ENCODE measurements at places on chromosomes 4 and X. TPM values are rescaled to one million over a fixed set of nuclear protein-coding genes. Genes with fewer than 3 reads are reported as not detected.

Gene SLAIN2
- 54.5 TPM for total RNA-seq

Gene SPANXB1
- total RNA-seq, result not detected

GRCh38 chr4:38842994-38843393, 13.6 kb downstream of the TLR6 start:
- H3K27me3 ChIP-seq, result no peaks in the 10 kb centered on the region
- DNase-seq, result no peak
- no peaks in the 10 kb centered on the region for H3K4me1 ChIP-seq
- peaks cover 1% of the 10 kb centered on the region for H3K36me3 ChIP-seq
- H3K4me3 ChIP-seq, result no peak overlapping the region

Gene GIMD1
- total RNA-seq, result not detected

Gene KCTD8
- total RNA-seq, result 1.3 TPM

Gene SSX7
- total RNA-seq, result not detected

- peaks cover 7% of the 10 kb centered on the region for H3K36me3 ChIP-seq
- no peak overlapping the region for H3K27ac ChIP-seq
- H3K4me1 ChIP-seq, result peaks cover 8% of the 10 kb centered on the region
- DNase-seq, result no peak
- peak overlapping the region; percentile 79 for H3K4me3 ChIP-seq
These were observed 1.8 kb downstream of the CCNQ start for GRCh38 chrX:153596981-153597750.

Gene SEPTIN6
- 40.2 TPM for total RNA-seq

- no peak overlapping the region for H3K4me3 ChIP-seq
- no peaks in the 10 kb centered on the region for H3K36me3 ChIP-seq
- no peak for DNase-seq
- no peaks in the 10 kb centered on the region for H3K27me3 ChIP-seq
These were observed 1476.8 kb downstream of the ADGRL3 start for GRCh38 chr4:62676962-62677361.

Gene LETM1
- total RNA-seq, result 51.2 TPM

DNA sequence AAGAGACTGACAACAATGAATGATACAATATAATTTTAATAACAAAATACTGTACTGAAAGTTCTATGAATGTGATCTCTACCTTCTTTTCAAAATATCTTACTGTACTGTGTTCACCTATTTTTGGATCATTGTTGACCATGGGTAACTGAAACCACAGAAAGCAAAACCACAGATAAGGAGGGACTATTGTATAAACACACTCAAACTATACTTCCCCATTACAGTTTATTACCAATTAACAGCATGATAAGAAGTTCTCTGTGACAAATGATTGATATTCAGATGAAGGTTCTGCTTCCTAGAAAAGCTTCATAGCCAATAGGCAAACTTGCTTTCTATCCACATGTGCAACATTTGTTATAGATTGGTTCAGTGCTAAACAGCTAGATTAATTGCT, 50.1 kb downstream of the GABRG1 start:
- peaks cover 2% of the 10 kb centered on the region for H3K4me1 ChIP-seq
- no peak overlapping the region for H3K27ac ChIP-seq
- DNase-seq, result no peak
- H3K36me3 ChIP-seq, result no peaks in the 10 kb centered on the region
- H3K27me3 ChIP-seq, result no peaks in the 10 kb centered on the region

DNA sequence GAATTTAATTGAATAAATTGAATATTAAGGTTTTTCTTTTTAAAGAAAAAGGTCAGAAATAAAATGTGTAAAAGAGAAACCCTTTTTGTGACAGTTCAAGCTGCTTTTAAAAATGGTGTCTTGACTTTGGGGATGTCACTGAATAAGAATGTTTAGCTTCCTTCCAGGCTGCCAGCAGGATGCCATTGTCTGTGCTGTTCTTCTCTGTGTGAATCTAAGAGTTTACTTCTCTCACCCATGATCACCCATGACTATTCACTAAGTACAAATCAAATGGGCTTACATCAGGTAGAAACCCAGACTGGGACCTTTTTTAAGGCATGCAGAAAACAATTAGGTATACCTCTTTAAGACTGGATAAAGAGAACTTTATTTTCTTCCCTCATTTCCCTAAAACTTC, 115.3 kb downstream of the DACH2 start:
- H3K4me1 ChIP-seq, result no peaks in the 10 kb centered on the region
- no peak overlapping the region for H3K4me3 ChIP-seq
- H3K27me3 ChIP-seq, result no peaks in the 10 kb centered on the region
- no peaks in the 10 kb centered on the region for H3K36me3 ChIP-seq
- no peak for DNase-seq

Gene CDX4
- total RNA-seq, result not detected

Gene CCDC120
- total RNA-seq, result 27.1 TPM

DNA sequence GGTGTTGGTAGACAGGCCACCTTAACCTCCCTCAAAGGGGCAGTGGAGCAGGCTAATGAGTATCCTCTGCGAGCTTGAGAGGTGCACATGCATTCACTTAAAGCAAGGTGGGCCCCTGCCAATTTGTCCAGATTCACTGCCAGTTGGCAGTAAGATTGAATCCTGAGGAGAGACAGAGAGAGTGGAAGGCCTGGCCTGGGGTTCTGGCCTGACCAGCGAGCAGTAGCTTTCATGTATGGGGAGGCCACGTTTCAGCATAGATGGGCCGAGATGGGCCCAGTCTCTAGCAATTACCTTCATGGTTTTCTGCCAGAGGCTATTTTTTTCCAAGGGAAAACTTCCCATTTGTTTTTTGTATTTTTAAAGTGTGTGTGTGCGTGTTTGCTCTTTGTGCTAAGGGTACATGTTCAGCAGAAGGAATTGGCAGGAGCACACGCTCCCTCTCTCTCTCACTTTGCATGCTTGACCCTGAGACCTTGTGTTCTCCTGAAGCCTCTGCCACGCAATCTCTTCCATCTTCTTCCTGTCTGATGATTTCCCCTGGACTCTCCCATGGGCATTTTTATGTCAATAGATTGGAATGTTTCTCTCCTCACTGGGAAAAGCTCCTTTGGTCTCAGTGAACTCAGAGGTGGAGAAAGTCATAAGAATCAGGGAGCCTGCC, 215.8 kb upstream of the SFRP2 start:
- DNase-seq, result no peak
- no peaks in the 10 kb centered on the region for H3K4me1 ChIP-seq
- H3K4me3 ChIP-seq, result no peak overlapping the region

Gene MAGEA2
- total RNA-seq, result 0.22 TPM

Gene MYL5
- total RNA-seq, result 22.6 TPM

Gene GABRG1
- total RNA-seq, result not detected

Gene PAGE1
- not detected for total RNA-seq

Gene TLR1
- 3.1 TPM for total RNA-seq

Gene PCDH18
- total RNA-seq, result 8.4 TPM

Gene PRKG2
- total RNA-seq, result 3.3 TPM

Gene GYG2
- 107 TPM for total RNA-seq

GRCh38 chrX:83504721-83505479, 3.2 kb upstream of the POU3F4 start:
- no peak overlapping the region for H3K27ac ChIP-seq
- peaks cover 99% of the 10 kb centered on the region for H3K27me3 ChIP-seq
- no peak overlapping the region for H3K4me3 ChIP-seq

GRCh38 chrX:24874604-24875247, 141.0 kb downstream of the ARX start:
- H3K27ac ChIP-seq, result no peak overlapping the region
- H3K4me1 ChIP-seq, result peaks cover 42% of the 10 kb centered on the region

DNA sequence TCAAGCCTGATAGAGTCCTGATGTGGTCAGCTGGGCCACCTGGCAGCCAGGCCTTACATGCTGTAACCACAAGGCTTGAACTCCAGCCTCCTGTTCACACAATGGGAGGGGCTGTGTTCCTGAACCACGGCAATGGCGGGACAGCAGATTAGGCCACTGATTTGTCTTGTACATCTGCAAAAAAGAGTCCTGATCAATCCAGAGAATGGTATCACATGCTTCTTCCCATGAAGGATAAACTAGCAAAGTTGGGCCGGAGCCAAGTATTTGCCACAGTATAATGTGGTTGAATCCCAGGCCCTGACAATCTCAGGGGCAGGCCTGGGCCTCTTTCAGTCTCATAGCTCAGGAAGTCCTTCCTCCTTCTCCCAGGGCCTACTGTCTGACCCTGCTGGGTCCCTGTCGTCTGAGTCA, 2182.5 kb upstream of the AGA start:
- H3K27me3 ChIP-seq, result no peaks in the 10 kb centered on the region
- no peaks in the 10 kb centered on the region for H3K4me1 ChIP-seq
- no peak for DNase-seq
- H3K27ac ChIP-seq, result no peak overlapping the region

- H3K36me3 ChIP-seq, result no peaks in the 10 kb centered on the region
- peak overlapping the region; percentile 77 for H3K27ac ChIP-seq
- DNase-seq, result no peak
- peaks cover 22% of the 10 kb centered on the region for H3K4me1 ChIP-seq
- H3K27me3 ChIP-seq, result no peaks in the 10 kb centered on the region
- H3K4me3 ChIP-seq, result no peak overlapping the region
These were observed 114.4 kb downstream of the FRAS1 start for GRCh38 chr4:78171482-78171881.

- no peaks in the 10 kb centered on the region for H3K36me3 ChIP-seq
- no peak overlapping the region for H3K27ac ChIP-seq
- no peaks in the 10 kb centered on the region for H3K4me1 ChIP-seq
These were observed 32.4 kb upstream of the SLAIN2 start for GRCh38 chr4:48308901-48309300.

GRCh38 chrX:118420462-118420861, 74.6 kb downstream of the WDR44 start:
- no peak for DNase-seq
- H3K36me3 ChIP-seq, result peaks cover 17% of the 10 kb centered on the region
- no peak overlapping the region for H3K27ac ChIP-seq
- no peaks in the 10 kb centered on the region for H3K27me3 ChIP-seq

- H3K36me3 ChIP-seq, result no peaks in the 10 kb centered on the region
- peaks cover 10% of the 10 kb centered on the region for H3K4me1 ChIP-seq
- H3K27ac ChIP-seq, result no peak overlapping the region
- DNase-seq, result no peak
- no peak overlapping the region for H3K4me3 ChIP-seq
These were observed 33.3 kb upstream of the H2AZ1 start for GRCh38 chr4:99983289-99983943.

DNA sequence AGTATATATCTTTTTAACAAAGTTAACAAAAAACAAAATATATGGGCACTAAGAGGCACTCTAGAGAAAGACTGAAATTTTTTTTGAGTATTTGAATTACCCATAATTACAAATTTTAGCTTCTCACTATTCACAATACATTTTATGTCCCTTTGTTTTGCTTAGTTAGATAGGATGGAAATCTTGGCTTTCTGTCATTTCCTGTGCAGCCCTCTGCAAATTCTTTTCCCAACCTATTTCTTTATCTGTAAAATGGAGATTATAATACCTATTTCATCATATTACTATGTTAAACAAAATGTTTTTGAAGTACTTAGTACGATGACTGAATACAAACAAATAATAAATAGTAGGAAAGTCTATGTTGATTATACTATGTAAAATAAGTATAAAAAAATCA, 710.0 kb downstream of the CCSER1 start:
- no peak overlapping the region for H3K27ac ChIP-seq
- H3K36me3 ChIP-seq, result no peaks in the 10 kb centered on the region
- no peaks in the 10 kb centered on the region for H3K27me3 ChIP-seq
- no peak overlapping the region for H3K4me3 ChIP-seq
- H3K4me1 ChIP-seq, result no peaks in the 10 kb centered on the region
- no peak for DNase-seq

GRCh38 chrX:71634366-71634765, 16.1 kb upstream of the CXCR3 start:
- no peaks in the 10 kb centered on the region for H3K27me3 ChIP-seq
- H3K4me3 ChIP-seq, result no peak overlapping the region
- H3K36me3 ChIP-seq, result no peaks in the 10 kb centered on the region
- no peak for DNase-seq
- H3K27ac ChIP-seq, result peak overlapping the region; percentile 16

Gene SLC4A4
- total RNA-seq, result 286 TPM

DNA sequence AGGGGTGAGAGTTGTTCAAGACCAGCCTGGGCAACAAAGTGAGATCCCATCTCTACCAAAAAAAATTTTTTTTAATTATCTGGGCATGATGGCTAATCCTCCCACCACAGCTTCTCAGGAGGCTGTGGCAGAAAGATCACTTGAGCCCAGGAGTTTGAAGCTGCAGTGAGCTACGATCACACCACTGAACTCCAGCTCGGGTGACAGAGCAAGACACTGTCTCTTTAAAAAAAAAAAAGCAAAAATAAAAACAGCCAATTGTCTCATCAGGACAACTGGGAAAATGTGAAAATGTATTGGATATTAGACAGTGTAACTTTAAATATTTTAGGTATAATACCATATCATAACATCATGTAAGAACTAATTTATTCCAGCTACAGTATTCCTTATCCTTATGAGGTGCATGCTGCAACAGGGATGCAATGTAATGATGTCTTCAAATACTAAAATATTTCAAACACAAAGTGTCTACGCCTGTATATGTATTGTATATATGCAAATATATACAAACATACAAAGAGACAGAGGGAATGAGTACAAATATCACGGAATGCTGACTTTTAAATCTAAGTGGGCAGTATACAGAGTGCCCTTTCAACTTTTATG, 17.2 kb downstream of the FAM13A start:
- H3K4me3 ChIP-seq, result no peak overlapping the region
- no peak for DNase-seq
- peaks cover 17% of the 10 kb centered on the region for H3K36me3 ChIP-seq
- no peak overlapping the region for H3K27ac ChIP-seq
- H3K4me1 ChIP-seq, result no peaks in the 10 kb centered on the region

- H3K27ac ChIP-seq, result no peak overlapping the region
- H3K4me1 ChIP-seq, result peaks cover 4% of the 10 kb centered on the region
- H3K4me3 ChIP-seq, result no peak overlapping the region
- DNase-seq, result no peak
- H3K36me3 ChIP-seq, result peaks cover 6% of the 10 kb centered on the region
These were observed 63.8 kb upstream of the FAM120C start for GRCh38 chrX:54246866-54247265.

Gene NFXL1
- total RNA-seq, result 39.6 TPM

Gene MAOA
- total RNA-seq, result 12.0 TPM

Gene GLRA2
- total RNA-seq, result not detected

DNA sequence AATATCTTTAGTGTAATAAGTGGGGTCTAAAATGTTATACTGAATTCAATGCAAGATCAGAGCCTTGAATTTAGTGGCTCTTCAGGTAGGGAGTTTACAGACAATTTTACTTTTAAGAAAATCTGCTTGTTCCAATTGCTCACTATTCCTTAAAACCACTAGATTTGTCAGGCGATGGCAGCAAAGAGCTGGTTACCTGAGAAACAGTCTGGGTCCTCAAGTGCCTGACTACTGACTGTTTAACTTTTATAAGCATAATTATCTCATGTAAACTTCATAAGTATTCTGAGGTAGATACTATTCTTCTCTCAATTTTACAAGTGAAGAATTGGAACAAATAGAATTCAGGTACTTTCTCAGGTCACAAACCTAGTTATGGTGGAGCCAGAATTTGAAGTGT, 84.3 kb downstream of the RRAGB start:
- DNase-seq, result no peak
- H3K36me3 ChIP-seq, result no peaks in the 10 kb centered on the region
- no peaks in the 10 kb centered on the region for H3K4me1 ChIP-seq
- H3K27me3 ChIP-seq, result no peaks in the 10 kb centered on the region
- H3K4me3 ChIP-seq, result no peak overlapping the region

Gene FAM149A
- total RNA-seq, result 13.5 TPM
